ENCODE measurements at places on chromosomes 2 and 18.

- DNase-seq: no peak
Measured at GRCh38 chr2:10016802-10017258, 26.5 kb upstream of the KLF11 start.

GRCh38 chr2:40415391-40415790, 36.5 kb downstream of the SLC8A1 start:
- DNase-seq: no peak

- no peak for DNase-seq
Measured at GRCh38 chr18:35526495-35527059, 28.8 kb upstream of the INO80C start.

- no peak for DNase-seq
Measured at GRCh38 chr2:1795261-1796231, 51.2 kb upstream of the PXDN start.

DNA sequence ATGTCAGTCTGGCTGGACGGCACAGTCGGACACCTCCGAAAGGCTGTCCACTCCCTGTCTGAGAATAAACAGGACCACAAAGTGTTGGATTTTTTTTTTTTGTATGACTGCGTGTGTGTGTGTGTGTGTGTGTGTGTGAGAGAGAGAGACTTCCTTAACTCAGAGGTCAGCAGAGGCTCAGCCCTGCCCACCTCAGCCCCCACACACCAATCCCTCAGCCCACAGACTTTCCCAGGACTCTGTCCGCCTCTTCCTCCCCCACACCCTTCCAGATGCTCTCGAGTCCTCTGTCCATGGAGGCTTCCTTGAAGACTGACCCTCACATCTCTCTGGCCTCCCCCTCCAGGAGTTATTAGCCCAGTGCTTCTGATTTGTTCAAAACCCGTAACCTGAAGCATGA, 147.3 kb downstream of the BCL11A start:
- DNase-seq: no peak

- DNase-seq: no peak
Measured at GRCh38 chr2:134234535-134234934, 19.3 kb upstream of the MGAT5 start.

GRCh38 chr2:159895258-159896065, 97.5 kb upstream of the CD302 start:
- no peak for DNase-seq

DNA sequence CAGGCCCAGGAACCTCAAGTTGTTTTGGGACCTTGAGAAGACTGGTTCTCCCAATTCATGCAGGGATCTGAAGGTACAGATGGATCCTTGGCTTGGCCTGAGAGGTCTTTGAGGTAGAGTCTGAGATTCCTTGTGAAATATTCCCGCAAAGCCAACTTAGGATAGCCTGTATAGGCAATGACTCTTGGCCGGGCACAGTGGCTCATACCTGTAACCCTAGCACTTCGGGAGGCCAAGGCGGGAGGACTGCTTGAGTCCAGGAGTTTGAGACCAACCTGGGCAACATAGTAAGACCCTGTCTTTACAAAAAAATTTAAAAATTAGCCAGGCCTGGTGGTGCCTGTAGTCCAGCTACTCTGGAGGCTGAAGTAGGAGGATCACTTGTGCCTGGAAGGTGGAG, 40.4 kb downstream of the ANKMY1 start:
- no peak for DNase-seq

GRCh38 chr2:190882856-190883582, 2.4 kb downstream of the GLS start:
- no peak for DNase-seq

- DNase-seq: no peak
Measured at GRCh38 chr2:118300832-118301231, 212.6 kb downstream of the INSIG2 start.

DNA sequence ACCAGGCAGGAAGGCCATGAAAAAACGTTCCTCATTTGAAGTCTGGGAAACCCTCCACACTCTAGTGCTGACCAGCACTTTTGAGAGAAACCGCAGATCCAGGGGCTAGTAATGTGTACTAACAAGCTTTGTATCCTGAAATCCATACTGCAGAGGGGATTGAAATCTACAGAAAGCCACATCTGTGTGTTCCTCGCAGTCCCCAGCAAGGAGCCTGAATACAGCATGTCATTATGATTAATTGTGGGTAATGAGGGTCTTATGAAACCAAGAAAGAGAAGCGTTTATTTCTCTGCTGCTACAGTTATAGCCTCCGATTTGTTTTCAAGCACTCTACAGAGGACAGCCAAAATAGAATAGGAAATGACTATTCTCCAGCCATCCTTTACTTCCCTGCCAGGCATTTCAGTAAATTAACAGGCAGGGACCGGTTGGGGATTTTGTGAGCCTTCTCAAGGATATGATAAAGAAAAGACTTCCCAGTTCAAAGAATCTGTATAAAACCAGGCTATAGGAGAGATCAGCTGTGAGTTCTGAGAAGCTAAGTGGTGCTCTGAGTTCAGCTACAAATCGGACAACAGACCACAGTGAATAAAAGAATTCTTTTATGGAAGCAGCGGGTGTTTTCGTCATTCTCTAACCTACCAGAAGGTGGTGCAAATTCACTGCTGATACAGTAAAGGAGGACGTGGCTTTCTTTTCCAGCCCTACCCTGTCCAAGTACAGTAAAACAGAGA, 133.4 kb downstream of the INSIG2 start:
- DNase-seq: no peak

DNA sequence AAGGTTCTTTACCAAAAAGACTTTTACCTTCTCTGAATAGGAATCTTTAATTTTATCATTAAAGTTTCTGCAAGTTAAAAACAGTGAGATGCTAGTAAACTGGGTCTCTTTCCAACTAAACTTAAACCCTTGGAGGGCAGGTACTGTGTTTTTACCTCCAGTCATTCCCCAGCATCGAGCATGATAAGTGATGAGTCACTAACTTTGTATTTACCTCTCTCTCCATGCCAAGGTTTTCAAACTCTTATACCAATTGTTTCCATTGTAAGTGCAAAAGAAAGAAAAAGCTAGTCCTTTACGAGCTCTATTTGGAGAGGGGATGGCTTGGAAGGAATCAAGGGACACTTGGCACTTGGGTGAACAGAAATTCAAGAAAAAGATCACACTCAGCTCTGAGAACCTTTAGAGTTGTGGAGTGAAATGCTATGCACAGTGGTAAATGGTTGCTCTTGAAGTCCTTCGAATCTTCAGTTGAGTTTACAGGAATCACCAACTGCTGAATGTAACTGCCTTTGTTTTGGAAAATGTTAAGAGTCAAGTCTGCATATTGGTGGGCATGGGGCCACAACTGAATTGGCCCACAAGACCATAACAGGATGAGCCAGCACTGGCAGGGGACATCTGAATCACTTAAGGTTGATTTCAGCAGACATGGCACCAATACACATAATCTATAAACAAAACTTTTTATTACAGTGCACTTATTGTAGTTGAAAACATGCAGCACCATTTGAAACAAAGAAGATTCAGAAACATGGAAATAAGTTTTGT, 8.3 kb upstream of the RBM43 start:
- no peak for DNase-seq

DNA sequence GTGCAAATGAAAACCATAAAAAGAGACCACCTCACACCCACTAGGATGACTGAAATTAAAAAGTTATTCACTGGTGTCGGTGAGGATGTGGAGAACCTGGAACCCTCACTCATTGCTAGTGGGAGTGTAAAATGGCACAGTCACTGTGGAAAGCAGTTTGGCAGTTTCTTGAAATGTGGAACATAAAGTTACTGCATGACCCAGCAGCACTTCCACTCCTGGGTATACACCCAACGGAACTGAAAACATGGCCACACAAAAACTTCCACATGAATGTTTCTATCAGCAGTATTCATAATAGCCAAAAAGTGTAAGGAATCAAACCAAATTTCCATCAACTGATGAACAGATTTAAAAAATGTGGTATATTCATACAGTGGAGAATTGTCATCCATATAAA, 65.1 kb upstream of the SLC66A3 start:
- DNase-seq: no peak

DNA sequence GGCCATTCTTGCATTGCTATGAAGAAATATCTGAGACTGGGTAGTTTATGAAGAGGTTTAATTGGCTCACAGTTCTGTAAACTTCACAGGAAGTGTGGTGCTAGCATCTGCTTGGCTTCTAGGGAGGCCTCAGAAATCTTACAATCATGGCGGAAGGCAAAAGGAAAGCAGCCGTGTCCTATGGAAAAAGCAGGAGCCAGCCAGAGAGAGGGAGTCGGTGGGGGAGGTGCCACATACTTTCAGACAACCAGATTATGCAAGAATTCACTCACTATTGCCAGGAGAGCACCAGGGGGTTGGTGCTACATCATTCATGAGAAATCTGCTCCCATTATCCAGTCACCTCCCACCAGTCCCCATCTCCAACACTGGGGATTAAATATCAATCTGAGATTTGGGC, 64.1 kb downstream of the CPS1 start:
- no peak for DNase-seq

DNA sequence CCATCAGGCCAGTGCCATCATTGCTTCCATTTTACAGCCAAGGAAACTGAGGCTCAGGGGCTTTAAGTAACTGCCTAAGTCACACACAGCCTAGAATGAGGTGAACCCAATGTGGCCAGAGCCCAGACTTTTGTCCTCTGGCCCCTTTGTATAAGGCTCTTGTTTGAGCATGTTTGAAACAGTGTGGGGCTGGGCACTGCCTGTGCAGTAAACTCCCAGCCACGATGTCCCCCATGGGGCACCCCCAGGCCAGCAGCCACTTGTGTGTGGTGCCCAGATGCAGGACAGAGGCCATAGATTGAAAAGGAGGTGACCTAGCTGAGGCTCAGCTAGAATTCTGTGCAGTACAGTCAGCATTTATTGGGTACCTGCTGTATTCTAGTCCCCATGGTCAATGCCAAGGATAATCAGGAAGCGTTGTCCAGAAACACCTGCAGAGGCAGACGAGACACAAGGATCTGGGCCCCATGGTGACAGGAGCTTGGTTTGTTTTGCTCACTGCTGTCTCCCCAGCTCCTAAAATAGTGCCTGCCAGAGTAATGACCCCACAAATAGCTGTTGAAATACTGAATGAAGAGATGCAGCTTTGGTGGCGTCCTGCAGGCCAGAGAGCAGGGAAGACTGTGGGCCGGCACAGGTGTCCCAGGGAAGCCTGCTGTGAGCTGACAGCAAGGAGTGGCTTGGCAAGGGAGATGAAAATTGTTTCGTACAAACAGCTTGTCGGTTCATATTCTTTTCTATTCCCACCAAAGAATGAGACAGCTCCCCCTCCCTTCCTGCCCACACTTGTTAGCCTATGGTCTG, 160.7 kb downstream of the LDLRAD4 start:
- DNase-seq: no peak

- DNase-seq: no peak
Measured at GRCh38 chr2:5374762-5375161, 317.4 kb upstream of the SOX11 start.

DNA sequence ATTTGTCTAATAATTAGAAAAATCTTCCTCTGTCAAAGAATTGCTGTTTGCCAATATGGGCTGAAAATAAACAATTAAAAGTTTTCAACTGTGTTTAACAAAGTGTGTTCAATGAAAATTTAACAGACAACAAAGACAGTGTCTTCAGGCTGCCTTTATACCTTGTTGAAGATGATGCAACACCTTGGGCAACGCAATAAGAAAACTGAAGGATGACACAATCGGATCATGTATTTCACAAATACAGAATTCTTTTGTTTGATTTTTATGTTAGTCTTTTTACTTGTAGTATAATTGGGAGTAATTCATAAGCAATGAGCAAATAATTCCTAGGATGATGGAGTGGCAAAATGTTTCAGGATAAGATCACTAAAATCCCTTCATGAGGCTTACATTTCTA, 27.8 kb downstream of the CHN1 start:
- DNase-seq: no peak

- DNase-seq: no peak
Measured at GRCh38 chr18:55189972-55190371, 230.7 kb upstream of the CCDC68 start.

DNA sequence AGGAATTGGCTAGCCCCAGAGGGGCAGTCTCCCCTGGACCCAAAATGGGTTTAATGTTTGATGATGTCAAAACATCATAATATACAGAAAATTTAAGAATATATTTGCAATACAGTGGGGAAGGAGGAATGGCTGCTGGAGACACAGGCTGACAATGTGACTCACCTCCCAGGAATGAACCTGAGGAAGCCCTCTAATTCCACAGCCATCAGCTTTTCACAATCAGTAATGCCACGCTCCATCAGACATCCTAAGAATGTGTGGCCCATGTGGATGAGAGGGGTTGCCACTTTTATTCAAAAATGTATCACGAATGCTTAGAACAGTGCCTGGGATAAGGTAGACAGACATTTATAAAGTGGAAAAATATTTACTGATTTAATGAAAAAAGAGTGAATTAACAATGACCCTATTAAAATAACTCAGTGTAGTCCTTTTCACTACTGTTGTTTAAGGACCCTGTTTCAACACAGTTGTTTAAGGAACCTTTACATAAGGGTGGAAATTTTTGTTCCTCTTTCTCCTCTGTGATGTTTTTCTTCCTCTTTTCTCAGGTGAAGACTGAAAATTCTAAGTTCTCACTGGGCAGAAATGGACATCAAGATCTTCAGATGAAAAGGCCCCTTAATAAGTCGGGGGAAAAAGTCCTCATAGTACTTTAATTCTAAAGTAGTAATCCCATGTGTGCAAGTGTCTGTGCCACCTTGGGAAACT, 17.5 kb upstream of the TMEM163 start:
- DNase-seq: no peak

- DNase-seq: no peak
Measured at GRCh38 chr2:224561234-224562005, 23.7 kb downstream of the CUL3 start.

GRCh38 chr18:59379772-59380522, 20.9 kb upstream of the LMAN1 start:
- DNase-seq: no peak

DNA sequence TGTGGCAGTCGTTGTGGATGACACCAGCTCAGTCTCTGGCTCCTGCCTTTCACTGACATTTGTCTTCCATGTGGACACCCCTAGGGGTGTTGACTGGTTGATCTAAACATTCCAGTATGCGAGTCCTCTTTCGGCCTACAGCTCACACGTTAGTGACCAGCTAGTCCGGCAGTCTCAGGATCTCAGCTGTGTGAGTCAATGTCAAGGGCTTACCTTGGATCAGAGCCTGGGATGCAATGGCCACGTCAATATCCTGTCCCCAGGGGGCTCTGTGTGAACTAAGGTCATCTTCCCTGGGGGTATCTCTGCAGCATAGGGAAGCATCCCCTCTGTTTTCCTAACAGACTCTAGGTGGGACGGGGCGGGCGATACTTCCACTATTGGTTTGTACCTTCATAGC, 35.1 kb upstream of the YWHAQ start:
- DNase-seq: no peak

GRCh38 chr2:73984922-73985307, 205 bp downstream of the TET3 start:
- no peak for DNase-seq

- no peak for DNase-seq
Measured at GRCh38 chr2:150141226-150142001, 346.1 kb downstream of the RND3 start.

DNA sequence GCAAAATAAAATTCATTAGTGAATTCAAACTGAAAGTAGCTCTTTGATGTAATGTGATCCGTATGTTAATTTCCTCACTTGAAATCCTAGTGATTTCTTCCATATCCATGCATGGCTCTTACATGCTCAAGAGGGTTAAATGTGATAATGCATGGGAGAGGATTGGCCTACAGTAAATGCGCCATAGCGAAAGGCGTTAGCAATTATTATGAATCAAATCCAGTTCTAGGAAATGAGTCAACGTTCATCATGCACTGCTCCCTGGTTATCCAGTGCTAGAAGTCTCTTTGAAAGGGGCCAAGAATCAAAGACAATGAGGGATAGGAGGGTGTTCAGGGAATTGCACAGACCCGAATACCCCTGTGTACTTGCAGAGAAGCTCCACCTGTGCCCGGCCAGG, 101.4 kb upstream of the RASGRP3 start:
- DNase-seq: no peak

Measured in D721Med (cell line).